CD4-positive, alpha-beta T cell treated with Interleukin-1 beta for 1 hour (primary cell): ENCODE measurements at places on chromosomes 3 and 15.

DNA sequence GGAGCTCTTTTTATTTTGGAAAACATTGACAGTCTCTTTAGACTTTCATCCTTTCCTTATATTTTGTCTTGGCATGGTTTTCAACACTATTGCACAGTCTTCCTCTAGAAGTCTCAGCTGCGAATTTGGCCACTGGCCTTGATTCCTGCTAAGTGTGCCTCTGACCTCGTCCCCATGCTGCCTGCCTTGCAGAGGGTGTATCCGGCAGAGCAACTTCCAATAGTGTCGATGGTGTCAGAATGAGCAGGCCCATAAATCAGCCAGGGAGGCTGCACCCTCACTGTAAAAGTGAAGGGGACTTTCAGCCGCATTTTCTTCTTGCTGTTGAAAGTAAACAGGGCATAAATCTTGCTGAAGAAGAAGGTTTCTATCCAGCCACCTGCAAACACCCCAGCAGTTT, 336.7 kb upstream of the TRIM42 start:
- no peak for DNase-seq

GRCh38 chr3:51986010-51986947, 2.9 kb downstream of the ACY1 start:
- DNase-seq, result no peak

GRCh38 chr15:35871282-35871681, 325.3 kb upstream of the DPH6 start:
- DNase-seq, result no peak

DNA sequence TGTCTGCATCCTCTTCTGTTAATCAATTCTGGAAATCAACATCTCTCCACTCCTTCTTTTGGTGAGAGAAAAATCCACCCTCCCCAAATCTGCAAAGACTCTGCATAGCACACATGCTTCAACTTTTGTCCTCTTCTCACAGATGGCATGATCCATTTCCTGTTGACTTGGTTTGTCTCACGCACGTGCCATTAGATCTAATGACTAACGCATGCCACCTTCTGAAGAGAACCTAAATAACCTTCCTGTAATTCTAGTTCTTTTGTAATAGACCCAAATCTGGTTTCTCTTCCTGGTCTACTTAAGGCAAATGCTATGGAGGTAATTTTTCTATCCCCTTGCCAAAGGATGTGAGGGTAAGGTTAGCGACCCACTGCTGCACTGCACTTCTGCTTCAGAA, 51.0 kb upstream of the ATOSA start:
- DNase-seq, result peak; percentile 57

GRCh38 chr15:53586799-53587198, 172.7 kb downstream of the WDR72 start:
- no peak for DNase-seq

- DNase-seq, result no peak
These were observed 69.9 kb downstream of the NSUN3 start for GRCh38 chr3:94132777-94133176.

- no peak for DNase-seq
These were observed 24.9 kb upstream of the THRB start for GRCh38 chr3:24519368-24520100.

DNA sequence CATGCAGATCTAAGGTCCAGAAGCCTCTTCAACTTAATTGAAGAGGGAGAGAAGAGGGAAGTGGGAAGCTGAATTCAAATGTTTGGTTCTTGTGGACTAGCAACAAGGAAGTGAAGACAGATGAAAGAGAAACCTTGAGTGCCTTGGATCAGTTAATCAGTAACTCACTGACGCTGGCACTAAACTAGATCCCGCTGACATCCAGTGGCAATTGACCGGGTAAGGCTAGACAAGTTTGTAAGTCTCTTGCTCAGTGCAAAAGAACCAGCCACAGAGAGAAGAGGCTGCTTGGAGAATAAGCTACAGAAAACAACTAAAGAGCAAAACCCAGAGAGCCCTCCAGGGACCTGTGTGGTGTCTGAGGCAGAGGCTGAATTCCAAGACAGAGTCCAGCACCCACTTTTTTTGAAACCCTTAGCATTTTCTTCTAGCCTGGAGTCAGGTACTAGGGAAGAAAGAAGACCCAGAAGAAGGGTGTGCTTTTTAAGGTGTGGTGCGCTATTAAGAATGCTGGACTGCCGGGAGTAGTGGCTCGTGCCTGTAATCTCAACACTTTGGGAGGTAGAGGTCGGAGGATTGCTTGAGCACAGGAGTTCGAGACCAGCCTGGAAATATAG, 6.9 kb downstream of the PLCH1 start:
- DNase-seq, result no peak

DNA sequence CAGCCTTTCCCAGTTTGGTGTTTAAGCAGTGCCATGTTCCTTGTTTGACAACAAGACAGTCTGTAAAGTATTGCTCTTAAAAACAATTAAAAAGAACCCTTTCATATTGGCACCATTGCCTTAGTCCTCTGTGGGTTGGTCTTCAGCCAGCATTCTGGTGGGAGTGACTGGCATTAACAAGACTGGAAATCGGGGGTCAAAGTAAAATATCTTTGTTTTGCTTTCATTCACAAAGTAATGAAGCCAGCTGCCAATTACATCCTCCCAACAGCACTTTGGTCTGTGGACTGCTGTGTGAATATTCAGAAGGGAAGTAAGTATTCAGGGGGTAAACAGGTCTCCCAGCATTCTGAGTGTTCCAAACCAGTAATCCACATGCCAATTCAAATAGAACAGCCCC, 8.3 kb upstream of the VILL start:
- no peak for DNase-seq

DNA sequence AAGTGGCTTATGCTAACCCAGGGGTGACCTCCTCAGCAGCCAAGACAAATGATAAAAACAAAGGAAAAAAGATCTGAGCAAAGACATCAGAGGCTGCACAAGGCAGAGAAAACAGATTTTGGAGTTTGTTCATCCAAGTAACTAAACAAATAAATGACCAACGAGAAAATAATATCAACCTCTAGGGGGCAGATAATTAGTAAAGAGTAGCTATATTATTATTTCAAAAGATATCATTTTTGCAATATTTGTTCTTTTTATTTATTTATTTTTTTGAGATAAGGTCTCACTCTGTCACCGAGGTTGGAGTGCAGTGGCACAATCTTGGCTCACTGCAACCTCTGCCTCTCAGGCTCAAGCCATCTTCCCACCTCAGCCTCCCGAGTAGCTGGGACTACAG, 101.8 kb downstream of the PCCB start:
- no peak for DNase-seq

DNA sequence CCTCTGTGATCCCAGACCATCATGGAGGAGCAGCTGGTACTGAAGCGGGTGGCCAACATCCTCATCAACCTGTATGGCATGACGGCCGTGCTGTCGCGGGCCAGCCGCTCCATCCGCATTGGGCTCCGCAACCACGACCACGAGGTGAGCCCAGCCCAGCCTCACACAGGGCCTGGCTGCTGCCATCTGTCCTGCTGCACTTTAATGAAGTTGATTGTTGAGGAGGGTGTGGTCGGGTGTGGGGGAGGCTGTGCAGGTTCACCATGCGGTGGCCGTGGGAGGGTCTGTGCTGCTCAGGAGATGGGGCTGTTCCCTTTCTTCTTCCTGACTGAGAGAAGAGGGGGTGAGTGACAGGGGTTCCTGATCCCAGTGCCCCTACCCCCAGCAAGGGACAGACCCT, 30.6 kb downstream of the ACAD9 start:
- DNase-seq, result no peak

DNA sequence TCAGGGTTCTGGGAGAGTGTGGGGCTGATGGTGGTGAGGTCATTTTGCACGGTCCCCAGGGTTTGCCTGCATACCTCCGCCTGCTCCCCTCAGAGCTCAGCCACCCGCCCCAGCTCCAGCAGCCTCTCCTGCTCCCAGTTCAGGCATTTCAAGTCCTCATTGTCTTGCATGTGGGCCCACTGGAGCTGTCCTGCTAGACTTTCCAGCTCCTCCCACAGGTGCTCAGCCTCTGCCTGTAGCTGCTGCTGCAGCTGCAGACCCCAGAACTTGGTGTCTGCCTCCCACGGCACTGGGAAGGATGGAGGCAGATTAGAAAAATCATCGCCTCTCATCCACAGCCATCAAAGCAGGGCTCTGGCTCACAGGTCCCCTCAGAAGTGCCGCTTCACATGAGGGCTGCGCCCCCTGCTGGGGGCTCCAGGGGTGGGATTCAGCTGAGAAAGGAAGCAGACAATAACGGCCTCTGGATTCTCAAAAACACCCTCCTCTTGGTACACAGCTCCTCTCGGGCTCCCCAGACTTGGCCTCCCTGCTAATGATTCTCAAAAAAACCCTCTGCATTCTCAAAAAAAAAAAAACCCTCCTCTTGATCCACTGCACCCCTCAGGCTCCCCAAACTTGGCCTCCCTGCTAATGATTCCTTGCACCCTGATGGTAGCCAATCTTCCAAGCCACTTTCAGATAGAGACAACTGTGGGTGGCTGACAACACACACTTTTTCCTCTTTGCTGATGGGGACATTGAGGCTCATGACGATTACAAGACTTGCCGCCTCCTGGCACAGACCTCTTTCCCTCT, 89.3 kb upstream of the C2CD4B start:
- peak; percentile 43 for DNase-seq

- no peak for DNase-seq
These were observed 88.9 kb downstream of the ASB7 start for GRCh38 chr15:100691321-100691720.

DNA sequence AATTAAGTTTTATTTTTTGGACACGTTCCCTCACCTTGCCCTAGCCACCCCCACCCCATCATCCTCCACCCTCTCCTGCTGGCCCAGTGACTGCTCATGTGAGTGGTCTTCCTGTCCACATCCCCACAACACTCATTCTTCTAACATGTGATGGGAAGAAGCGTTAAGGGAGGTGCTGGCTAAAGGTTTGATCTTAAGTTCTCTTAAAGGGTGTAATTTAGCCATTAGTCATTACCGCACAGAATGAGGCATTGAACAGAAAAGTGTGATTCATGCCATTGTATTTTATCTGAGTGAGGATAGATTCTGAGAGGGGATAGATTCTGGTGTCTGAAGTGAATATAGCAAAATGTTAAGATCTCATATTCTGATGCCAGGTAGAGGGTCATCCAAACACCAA, 272.9 kb upstream of the TPM1 start:
- no peak for DNase-seq

DNA sequence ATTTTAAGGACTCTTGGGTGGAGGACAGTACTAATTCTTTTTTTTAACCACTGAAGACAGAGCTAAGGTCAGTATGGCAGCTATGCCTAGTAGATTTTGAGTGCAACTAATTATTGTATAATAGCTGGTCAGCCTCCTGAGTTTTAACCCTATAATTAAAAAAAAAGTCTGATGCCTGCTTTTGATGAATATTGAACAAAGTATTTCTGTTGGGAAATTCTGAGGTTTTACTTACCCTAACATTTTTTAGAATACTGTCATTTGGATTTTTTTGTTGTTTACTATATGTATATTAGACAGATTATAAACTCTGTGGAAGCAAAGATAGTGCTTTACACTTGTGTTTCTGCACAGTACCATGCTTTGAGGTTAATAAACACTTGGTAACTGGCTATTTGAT, 20.8 kb downstream of the TCF12 start:
- no peak for DNase-seq
